ENCODE measurements at places on chromosomes 6 and 20.

GRCh38 chr6:56938649-56939191, 16.2 kb upstream of the BEND6 start:
- no peak overlapping the region for H3K4me3 ChIP-seq
- no peaks in the 10 kb centered on the region for H3K36me3 ChIP-seq
- H3K4me1 ChIP-seq = no peaks in the 10 kb centered on the region
- DNase-seq = no peak
- no peak overlapping the region for H3K27ac ChIP-seq

- no peak overlapping the region for H3K27ac ChIP-seq
- peaks cover 16% of the 10 kb centered on the region for H3K4me1 ChIP-seq
- no peak overlapping the region for H3K4me3 ChIP-seq
- DNase-seq = no peak
- H3K27me3 ChIP-seq = no peaks in the 10 kb centered on the region
Measured at GRCh38 chr6:167296293-167296690, 5.2 kb downstream of the UNC93A start.

GRCh38 chr20:43831481-43832065, 83.1 kb upstream of the TOX2 start:
- no peak overlapping the region for H3K27ac ChIP-seq
- H3K27me3 ChIP-seq = peaks cover 38% of the 10 kb centered on the region
- no peak for DNase-seq
- no peaks in the 10 kb centered on the region for H3K36me3 ChIP-seq
- no peaks in the 10 kb centered on the region for H3K4me1 ChIP-seq

- no peak for DNase-seq
- H3K27me3 ChIP-seq = no peaks in the 10 kb centered on the region
- H3K4me1 ChIP-seq = peaks cover 25% of the 10 kb centered on the region
Measured at GRCh38 chr6:54860132-54860531, 13.6 kb downstream of the FAM83B start.

DNA sequence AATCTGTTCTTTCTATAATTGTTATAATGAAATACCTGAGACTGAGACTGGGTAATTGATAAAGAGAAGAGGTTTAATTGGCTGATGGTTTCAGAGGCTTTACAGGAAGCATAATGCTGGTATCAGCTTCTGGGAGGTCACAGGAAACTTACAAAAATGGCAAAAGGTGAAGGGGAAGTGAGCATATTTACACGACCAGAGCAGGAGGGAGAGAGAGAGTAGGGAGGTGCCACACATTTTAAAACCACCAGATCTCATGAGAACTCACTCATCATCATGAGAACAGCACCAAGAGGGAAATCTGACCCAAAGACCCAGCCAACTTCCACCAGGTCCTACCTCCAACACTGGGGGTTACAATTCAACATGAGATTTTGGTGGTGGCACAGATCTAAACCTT, 2.6 kb upstream of the SIRPB1 start:
- no peak overlapping the region for H3K4me3 ChIP-seq
- no peak overlapping the region for H3K27ac ChIP-seq
- no peaks in the 10 kb centered on the region for H3K36me3 ChIP-seq
- peaks cover 7% of the 10 kb centered on the region for H3K27me3 ChIP-seq
- no peak for DNase-seq

All from progenitor cell of endocrine pancreas (in vitro differentiated cells).